NCI-H1436 (cell line): ENCODE measurements at places on chromosomes 6 and 20.

DNA sequence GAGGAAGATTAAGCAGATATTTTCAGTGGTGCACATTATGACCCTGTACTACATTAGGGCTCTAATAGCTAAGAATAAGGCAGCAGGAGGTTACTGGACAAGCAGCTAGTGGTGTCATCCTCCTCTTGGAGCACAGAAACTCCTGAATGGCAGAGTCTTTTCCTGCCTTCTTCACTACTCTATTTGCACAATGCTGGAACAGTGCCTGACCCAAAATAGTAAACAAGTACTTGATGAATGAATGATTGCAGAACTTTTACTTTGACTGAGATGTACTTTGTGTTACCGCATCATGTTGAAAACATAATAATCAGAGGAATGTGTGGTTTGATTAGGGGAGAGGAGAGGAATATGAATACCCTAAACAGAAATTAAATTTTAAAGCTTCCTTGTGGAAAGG lies 30.0 kb upstream of the UST start:
- DNase-seq: no peak

- no peak for DNase-seq
Observed at GRCh38 chr20:25116739-25117458, 35.0 kb upstream of the VSX1 start.

GRCh38 chr6:128095362-128095761 lies 194.5 kb upstream of the THEMIS start:
- DNase-seq: no peak

GRCh38 chr20:15342991-15343523 lies 1005.6 kb upstream of the FLRT3 start:
- no peak for DNase-seq

DNA sequence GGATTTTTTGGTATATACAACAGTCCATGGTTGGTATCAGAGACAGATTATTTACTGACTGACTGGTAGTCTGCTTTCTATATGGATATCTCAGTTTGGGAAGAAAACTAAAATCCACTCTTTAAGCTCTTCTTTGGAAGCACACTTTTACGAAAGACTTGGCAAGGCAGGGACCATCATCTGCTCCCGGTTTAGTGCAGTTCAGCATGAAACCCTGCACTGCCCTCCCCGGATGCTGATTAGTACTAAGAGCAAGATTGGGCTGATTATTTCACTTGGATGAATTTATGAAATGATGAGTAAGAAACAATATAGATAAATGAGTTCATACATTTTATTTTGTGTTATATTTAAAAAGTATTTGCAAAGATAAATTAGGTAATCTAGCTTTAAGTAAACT lies 56.3 kb downstream of the RGS17 start:
- DNase-seq: no peak

- DNase-seq: no peak
Observed at GRCh38 chr20:44129911-44130718, 56.9 kb downstream of the JPH2 start.

GRCh38 chr6:157054531-157054979 lies 268.8 kb downstream of the TMEM242 start:
- no peak for DNase-seq

DNA sequence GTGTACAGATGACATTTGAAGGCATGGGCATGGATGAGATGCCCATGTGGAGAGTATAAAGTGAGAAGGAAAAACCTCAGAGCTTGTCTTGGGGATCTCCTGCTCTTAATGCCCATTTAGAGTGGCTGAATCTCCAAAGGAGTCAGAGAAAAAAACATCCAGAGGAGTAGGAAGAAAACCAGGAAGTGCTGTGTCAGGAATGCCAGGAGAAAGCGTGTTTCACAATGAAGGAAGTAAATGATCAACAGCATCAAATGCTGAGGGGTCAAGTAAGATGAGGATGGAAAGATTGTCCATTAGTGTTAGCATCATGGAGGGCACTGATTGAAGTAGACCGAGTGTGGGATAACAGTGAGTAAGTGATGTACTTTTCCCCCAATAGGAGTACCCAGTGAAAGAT lies 56.1 kb downstream of the FIG4 start:
- DNase-seq: no peak

- no peak for DNase-seq
Observed at GRCh38 chr20:23287354-23288190, 63.0 kb upstream of the NXT1 start.

DNA sequence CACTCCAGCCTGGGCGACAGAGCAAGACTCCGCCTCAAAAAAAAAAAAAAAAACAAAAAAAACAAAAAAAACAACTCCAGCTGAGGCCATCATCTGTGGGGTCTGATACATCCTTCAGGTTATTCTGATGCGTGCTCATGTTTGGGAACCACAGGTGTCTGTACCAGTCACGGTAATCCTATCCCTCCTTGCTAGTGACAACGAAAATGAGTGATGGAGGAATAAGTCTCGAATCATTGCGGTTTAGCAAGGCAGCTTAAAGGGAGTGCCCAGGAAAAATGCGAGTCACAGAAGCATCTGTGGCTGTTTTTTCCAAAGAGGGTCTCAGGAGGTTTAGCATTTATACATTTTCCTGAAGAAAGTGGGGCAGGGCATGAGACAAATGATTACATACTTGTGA lies 48.8 kb downstream of the MCUR1 start:
- DNase-seq: no peak

GRCh38 chr6:118580585-118581419 lies 32.7 kb downstream of the PLN start:
- no peak for DNase-seq

GRCh38 chr20:11260611-11261010 lies 586.8 kb upstream of the JAG1 start:
- no peak for DNase-seq

DNA sequence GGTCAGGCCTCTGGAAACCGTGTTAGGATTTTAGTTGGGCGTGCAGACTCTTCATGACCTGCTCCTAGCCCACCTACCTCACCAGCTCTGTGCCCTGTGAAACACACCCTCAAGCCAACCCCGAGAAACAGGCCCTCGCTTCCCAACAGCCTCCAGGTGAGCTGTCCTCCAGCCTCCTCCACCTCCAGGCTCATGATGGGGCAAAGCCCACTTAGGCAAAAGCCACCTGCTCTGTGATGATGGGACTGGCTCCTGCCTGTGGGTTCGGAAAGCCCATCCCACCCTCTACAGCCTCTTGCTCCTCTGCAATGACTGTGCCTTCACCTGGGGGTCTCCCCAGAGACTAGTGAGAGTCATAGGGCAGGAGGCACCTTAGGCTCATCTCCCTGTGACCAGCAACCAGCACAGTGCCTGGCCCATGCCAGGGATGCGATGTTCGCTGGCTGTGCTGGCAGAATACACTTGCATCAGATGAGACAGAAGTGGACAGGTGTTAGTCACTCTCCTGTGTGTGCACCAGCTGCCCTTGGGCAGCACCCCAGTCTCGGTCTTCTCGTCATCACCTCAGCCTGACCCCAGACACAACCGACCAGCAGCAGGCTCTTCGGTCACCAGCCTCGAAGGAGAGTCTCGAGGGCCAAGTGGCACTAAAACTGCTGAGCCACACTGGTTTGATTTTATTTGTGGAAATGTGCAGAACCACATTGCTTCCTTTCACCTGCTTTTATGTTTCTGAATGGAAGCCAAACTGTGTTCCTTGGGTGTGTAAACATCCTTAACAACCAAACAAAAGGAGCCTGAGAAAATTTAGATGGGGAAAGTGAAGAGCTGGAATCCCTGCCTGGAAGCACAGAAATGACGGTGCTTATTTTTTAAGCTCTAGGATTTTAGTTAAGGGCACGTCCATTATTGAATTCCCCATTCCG lies 10.7 kb downstream of the PXDC1 start:
- DNase-seq: no peak

DNA sequence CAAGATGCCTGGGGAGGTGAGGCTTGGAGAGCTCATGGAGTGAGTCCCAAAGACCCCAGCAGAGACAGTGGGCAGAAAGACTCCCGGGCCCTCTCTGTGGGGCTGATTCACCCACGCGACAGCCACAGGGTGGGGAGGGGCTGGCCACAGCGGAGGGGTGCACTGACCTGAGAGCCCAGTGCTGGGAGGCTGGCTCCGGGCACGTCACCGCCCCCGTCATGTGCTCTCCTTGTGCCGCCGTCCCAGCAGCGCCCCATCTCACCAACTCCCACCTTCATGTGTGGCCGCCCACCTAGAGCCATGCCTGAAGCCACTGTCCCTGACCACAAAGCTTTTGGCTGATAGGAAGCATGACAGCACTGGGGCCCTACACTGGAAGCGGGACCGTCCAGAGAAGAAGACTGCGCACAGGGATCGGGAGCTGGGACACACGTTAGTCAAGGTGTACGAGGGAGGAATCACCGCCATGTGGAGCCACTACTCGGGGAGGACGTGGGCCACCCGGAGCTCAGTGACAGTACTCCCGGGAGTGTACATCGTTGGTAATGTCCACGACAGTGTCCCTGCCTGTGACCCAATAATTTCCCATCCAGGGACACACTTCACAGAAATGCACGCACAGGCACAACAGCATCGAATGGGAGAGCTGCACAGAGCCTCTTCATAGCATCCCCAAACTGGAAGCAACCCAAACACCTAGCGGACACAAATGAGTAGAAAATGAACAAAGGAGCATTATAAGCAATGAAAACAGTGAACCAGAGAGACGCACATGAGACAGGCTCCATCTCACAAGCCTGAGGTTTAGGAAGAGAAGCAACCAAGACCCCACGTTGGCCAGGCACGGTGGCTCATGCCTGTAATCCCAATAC lies 28.4 kb upstream of the FOXC1 start:
- DNase-seq: no peak

DNA sequence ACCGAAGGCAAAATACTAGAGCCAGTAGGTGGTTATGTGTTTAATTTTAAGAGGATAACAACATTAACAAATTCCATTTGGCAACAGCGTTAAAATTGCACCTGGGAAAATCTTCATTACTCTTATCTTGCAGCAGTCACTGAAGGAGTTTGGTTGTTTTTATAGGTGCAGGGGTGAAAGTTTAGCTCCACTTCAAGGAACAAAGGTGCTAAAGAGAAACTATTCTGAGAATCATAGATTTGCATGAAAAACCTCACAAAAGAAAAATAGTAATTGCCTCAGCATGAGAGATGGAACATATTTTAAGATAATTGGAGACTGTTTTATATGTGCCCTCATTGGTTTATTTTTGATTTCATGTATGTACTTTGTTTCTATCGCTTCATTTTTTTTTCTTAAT lies 444.4 kb downstream of the UTRN start:
- DNase-seq: no peak
